ENCODE measurements at places on chromosomes 16 and 17.

DNA sequence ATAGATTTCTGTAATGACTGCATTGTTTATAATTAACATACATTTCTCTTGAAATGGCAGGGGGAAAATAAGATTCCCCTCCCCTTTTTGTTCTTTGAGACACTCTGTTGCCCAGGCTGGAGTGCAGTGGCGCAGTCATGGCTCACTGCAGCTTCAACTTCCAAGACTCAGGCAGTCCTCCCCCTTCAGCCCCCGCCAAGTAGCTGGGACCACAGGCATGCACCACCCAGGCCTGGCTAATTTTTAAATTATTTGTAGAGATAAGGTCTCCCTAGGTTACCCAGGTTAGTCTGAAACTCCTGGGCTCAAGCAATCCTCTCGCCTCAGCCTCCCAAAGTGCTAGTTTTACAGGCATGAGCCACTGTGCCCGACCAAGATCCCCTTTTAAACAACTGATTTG, 67.7 kb downstream of the KATNIP start:
- no peak for DNase-seq

GRCh38 chr17:72426321-72426720, 305.5 kb downstream of the SOX9 start:
- no peak for DNase-seq

DNA sequence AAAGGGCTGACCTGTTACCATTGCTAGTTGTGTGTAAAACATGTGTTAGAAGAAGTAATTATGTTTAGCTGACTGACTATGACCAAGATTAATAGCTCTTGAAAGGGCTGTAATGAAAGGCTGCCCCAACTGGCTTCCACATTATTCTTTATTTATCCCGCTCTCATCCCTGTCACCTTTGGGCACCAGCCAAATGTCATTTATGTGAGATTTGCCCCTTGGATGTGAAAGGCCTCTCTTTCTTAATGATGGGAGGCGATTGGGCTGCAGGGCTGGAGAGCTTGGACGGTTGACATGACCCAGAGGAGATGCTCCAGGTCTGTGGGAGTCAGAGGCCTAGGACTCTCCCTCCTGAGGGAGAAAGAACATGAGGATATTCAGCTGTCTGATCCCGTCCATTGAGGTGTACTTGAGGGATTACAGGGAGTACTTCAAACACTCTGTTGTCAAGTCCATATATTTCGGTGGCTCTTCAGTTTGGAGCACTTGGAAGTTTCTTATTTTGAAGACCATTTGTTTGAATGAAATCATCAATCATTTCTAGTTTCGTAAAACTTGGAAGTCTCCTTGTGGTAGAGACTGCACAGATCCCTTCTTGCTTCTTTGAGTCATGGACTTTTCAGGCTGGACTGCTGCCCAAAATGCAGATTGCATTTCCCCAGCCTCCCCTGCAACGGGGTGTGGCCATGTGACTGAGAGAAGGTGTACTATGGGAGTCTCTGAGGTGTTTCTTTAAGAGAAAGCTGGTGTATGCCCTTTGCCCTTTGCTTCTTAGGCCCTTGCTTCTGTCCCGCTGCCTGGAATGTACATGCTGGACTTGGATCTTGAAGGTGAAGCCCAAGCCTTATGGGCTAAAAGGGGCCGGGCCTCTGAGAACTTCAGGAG, 51.3 kb downstream of the FTO start:
- no peak for DNase-seq

DNA sequence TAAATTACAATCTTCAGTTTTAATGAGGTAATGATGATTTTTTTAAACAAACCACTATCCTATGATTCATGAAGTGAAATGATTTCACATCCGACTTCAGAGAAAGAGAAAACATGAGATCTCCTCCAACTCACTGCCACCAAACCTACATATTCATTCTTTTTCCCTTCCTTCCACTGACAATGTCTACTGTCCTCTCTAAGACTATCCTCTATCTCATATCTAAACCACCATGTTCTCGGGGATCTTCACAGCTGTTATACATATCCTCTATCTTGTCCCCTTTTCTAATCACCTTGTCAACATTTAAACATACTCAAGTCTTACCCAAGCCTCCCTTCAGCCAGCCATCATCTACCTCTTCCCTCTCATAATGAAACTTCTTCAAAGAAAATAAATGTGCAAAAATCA, 53.5 kb downstream of the SMURF2 start:
- no peak for DNase-seq

GRCh38 chr16:60642956-60643355, 1393.3 kb downstream of the CDH8 start:
- DNase-seq: no peak

DNA sequence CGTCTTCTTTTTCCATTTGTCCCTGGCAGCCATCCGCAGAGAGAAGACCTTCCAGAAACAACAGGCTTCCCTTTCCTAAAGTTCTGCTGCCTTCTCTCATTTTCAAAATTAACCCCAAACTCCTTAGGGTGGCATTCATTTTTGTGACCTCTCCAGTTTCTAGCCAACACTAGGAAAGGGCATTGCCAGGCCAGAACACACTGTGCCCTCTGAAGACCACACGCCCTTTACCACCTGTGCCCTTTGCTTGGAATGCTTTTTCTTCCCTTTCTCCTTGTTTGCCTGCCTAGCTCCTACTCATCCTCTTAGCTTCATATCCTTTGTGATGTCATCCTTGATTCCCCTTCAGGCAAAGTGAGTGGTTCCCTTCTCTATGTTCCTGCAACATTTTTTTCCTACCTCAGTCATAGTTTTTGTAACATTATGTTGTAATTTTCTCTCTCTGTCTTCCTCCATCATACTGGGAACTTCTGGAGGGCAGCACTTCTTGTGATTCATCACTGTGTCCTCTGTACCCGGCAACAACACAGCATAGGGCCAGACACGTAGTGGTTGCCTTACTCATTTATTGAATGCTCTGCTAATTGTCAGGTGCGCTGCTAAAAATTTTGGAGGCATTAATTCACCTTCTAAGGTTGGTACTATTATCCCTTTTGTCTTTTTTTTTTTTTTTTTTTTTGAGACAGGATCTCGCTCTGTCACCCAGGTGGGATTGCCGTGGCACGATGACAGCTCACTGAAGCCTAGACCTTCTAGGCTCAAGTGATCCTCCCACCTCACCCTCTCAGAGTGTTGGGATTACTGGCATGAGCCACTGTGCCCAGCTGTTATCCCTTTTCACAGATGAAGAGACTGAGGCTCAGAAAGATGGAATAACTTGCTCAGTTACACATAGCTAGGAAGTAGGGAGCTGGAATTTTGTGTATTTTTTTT, 1.0 kb downstream of the KAT8 start:
- DNase-seq: no peak

DNA sequence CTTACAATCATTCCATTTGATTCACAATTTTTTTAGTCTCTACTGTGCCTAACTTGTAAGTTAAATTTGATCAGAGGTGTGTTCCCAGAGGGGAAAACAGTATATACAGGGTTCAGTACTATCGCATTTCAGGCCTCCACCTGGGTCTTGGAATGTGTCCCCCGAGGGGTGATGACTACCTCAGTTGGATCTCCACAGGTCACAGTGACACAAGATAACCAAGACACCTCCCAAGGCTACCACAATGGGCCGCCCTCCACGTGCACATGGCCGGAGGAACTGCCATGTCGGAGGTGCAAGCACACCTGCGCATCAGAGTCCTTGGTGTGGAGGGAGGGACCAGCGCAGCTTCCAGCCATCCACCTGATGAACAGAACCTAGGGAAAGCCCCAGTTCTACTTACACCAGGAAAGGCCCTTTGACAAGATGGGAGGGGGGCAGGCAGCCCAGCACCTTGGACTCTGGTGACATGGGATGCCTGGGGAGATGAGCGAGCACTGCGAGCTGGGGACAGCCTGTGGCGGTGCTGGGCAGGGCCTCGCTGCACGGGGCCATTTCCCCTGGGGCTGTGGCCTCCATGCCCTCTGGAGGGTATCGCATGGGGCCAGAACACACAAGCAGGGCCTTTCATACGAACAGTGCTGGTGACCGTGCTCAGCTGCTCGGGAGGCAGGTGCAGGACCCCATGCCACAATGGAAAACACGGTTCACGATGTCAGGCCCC, 33.9 kb downstream of the PDIA2 start:
- no peak for DNase-seq

DNA sequence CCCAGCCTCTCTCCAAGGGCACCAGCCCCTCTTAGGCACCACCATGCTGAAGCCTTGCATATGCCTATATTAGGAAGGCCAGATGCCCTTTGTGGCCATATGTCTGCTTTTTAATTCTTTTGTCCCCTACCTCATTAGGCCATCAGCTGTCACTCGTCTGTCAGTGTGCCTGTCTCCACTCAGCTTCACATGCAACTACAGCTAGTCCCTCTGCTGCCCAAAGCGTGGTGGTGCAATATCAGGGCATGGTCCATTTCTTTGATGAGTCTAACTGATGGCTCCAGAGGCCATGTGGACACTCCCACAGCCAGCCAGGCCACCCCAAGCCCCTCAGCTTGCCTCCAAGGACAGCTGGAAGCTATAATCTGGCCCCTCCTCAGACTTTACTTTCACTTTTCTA, 36.3 kb downstream of the MYO18A start:
- DNase-seq: no peak

- DNase-seq: no peak
These were observed 7.0 kb upstream of the SPATA20 start for GRCh38 chr17:50539762-50540559.

Measured in amygdala (tissue), 56 donors.